ENCODE measurements at places on chromosomes 6 and 20.

- no peak for DNase-seq
Observed at GRCh38 chr6:163291622-163292021, 122.9 kb upstream of the QKI start.

GRCh38 chr6:122568797-122569221 lies 41.4 kb upstream of the PKIB start:
- no peak for DNase-seq

DNA sequence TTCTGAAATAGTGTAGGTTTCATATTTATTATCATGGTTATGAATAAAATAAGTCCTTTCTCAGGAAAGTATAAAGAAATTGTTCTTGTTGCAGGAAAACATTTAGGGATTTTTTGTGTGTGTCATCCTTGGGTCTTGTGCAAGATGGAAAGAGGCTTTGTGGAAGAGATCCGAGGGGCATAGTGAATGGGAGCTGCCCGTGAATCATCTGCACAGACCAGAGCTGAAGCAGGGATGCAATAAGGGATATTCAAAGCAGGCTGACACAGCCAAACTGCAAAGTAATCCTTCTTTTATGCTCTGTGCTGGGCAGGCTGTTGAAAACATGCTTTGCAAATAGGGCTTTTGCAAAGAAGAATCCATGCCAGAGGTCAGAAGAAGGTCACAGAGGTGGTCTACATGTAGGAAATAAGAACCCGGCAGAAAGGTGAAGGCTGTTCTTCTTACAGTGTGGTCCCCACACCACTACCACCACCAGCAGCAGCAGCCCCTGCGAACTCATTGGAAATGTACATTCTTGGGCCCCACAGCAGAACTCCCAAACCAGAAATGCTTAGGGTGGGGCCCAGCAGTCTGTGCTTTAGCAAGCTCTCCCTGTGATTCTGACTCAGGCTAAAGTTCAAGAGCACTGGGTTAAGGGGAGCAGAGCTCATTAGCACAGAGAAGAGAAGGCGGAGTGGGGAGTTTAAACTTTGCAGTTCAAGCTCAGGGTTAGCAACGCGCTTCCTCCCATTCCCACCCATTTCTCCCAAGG lies 237.6 kb downstream of the QKI start:
- DNase-seq = no peak

- no peak for DNase-seq
Observed at GRCh38 chr6:140001821-140002341, 627.4 kb upstream of the CITED2 start.

- no peak for DNase-seq
Observed at GRCh38 chr6:10850728-10851127, 12.4 kb upstream of the MAK start.
